ENCODE measurements at places on chromosomes 7 and 10.

DNA sequence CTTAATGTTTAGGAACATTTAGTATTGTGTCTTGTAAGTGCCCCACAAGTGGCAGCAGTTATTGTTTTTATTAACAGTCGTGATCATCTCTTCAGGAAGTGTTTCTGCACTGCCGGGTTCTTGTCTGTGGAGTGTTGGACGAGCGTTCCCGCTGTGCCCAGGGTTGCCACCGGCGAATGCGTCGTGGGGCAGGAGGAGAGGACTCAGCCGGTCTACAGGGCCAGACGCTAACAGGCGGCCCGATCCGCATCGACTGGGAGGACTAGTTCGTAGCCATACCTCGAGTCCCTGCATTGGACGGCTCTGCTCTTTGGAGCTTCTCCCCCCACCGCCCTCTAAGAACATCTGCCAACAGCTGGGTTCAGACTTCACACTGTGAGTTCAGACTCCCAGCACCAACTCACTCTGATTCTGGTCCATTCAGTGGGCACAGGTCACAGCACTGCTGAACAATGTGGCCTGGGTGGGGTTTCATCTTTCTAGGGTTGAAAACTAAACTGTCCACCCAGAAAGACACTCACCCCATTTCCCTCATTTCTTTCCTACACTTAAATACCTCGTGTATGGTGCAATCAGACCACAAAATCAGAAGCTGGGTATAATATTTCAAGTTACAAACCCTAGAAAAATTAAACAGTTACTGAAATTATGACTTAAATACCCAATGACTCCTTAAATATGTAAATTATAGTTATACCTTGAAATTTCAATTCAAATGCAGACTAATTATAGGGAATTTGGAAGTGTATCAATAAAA is 22.2 kb downstream of the PLA2G12B start:
- DNase-seq = no peak

DNA sequence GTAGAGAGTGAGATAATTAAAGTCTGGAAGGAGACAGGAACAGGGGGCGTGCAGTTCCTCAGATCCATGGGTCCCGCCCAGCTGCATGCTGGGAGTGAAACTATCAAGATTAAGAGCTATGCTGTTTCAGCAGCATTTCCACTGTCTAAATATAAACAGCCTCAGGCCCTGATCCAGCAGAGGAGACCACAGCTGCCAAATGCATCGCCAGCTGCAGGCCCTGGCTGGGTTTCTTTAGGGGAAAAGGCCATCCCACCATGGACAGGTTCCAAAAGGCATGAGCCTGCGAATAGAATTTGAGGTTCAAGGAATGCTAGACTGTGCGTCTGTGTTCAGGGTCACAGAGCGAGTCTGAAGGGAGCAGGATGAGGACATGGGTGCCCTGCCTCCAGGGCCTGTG is 411.4 kb downstream of the PAXIP1 start:
- DNase-seq = peak; percentile 89

DNA sequence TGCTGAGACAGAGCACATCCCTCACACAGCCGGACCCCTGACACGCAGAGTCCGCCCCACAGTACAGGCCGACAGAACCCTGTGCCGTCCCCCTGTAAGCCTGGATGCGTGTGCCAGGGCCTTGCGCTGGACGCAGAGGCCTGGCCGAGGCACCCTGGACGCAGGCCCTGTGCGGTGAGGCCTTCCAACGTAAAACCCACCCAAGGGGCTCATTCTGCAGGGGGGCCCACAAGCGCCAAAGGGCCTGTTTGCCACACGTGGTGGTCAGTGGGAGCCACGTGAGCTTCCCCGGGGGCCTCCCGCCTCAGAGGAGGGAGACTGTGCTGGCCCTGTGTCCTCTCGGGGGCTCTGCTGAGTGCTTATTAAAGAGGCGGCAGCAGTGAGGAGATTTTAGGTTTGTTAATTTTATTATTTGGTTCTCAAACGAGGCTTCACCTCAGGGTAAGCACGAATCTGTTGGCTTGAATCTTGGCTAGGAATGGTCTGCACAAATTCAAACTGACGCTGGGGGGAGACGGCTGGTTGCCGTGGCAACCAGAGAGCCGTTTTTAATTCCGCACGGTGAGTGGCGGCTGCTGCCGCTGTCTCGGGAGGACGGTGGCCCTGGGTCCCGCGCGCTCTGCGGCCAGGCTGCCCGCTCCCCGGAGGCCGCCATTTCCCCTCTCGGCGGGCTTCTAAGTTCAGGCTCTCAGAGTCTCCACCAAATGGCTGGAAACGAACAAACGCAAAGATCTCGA is 4.9 kb upstream of the ADGRA1 start:
- DNase-seq = no peak

GRCh38 chr10:7484456-7485243 is 73.8 kb upstream of the SFMBT2 start:
- no peak for DNase-seq

DNA sequence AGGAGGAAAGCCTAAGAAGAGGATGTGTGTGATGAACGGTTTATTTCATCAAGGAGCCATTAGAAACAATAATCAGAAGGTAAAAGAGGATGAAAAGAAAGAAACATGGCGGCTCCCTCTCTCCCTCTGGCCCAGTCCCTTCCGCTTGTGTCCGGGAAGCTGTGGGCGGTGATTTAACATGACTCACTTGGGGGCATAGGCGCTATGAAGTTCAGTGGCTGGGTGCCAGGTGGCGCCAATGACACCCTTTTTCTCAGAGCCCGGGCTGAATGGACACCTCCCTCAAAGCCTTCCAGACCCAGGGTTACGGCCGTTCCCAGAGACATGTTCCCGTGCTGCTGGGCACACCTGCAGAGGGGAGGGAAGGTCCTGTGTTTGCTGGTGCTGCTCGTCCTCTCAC is 244.0 kb downstream of the SKAP2 start:
- DNase-seq = no peak

DNA sequence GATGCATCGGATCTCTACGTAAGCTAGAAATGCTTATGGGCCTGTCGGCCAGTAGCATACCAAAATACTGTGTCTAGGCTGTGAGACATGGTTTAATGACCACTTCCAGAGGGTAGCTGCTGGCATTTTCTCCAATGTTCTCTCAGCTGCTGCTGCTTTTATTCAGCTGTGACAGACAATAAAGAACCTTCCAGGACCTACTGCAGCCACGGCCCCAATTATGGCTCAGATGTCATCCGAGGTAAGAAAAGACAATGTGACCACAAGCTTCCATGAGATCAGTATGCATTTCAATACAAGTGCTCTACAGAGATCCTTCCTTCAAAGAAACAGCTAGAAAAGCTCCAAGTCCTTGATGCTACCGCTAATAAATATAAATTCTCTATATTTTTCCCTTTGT is 256.2 kb downstream of the SDHAF3 start:
- no peak for DNase-seq

DNA sequence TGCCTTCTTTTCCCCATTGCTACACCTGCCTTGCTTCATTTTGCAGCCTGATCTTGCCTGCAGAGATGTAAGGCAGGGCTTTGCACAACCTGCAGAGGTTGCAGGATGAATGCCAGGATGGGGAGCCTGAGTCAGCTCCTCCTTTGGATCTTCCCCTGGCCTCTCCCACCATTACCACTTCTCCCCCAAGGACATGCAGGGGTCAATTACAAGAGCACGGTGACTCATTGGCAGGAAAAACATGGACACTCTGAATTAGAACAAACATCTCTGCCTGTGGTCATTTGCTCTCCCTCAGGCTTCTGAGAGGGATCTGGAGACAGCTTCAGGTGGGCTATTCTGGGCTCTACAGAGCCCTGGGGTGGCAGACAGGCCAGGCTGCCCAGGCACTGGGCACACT is 89.2 kb downstream of the HERPUD2 start:
- no peak for DNase-seq

DNA sequence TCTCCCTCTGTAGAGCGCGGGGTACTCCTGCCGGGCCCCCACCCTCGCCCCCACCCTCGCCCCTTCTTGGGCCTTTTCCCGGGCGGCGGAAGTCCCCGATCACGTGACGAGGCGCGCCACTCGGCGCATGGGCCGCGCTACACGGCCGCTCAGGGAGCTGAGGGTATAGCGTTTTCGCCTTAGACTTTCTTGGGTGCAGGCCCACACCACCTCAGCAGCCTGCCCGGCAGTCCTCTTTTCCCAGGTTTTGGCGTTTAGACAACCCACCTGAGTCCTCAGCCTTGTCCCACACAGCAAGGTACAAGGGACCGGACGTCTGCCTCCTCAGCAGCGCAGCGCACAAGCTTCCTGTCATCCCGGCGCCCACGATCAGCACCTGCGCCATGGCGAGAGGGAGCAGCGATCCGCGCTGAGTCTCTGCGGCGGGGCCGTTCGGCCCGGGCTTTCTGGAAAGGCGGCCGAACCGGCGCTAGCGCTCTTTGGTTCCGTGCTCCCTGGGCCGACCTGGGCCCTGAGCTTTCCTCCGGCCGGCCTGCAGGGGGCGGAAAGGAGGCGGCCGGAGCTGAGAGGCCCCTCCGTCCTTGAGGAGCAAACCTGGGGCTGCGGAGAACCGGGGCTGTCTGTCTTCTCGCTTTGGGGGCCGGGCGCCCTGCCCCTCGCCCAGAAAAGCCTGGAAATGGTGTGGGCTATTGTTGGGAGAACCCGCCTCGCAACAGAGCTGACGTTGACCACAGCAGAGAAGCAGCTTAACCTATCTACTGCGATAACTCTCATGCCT is at the start of gene RNLS:
TSS of gene RNLS (minus strand) at position 513 of the 778 bp plus-strand sequence.
- no peak for DNase-seq

DNA sequence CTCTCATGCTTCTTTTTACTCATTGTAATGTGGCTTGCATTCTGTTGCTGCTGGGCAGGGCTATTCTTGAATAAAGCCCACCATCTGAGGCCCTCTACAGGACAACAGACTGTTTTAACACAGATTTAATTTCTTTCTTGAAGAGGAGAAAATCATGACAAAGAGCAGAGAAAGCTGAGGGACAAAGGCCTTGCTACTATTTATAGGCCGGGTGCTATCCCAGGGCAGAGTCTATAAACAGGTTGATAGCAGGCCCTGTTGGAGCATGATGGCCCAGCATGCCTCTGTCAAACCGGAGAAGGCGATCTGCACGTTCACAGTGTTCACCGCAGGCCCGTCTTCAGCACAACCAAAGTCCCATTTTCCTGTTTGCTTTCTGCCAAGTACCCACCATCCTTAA is 3.0 kb downstream of the VIPR2 start:
- no peak for DNase-seq

DNA sequence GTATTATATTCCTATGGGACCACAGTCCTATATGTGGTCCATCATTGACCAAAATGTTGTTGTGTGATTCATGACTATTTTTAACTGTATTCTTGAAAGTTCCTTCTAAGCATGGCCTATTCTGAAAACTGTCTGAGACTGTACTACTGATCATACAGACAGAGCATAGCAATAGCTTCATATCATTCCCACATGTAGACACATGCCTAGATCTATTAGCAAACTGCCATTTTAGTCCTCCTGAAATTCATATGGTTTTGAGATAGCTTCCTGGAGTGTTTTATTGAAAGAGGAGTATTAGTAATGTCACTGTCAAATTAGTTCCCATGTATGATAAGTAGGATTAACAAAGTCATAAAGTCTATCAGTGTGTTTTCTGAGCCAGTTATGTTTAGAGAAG is 157.5 kb downstream of the BMPER start:
- no peak for DNase-seq

- no peak for DNase-seq
These were observed 232.1 kb downstream of the FZD1 start for GRCh38 chr7:91496251-91496820.

GRCh38 chr10:4719671-4720070 is 106.3 kb upstream of the AKR1E2 start:
- DNase-seq = no peak

- DNase-seq = no peak
These were observed 49.1 kb downstream of the CHST15 start for GRCh38 chr10:124044143-124044862.

- peak; percentile 25 for DNase-seq
These were observed 126.4 kb upstream of the ZNF746 start for GRCh38 chr7:149624006-149624405.

GRCh38 chr10:73959484-73960243 is 38.3 kb upstream of the VCL start:
- DNase-seq = no peak

- no peak for DNase-seq
These were observed 5.8 kb downstream of the ELFN1 start for GRCh38 chr7:1675673-1676549.

DNA sequence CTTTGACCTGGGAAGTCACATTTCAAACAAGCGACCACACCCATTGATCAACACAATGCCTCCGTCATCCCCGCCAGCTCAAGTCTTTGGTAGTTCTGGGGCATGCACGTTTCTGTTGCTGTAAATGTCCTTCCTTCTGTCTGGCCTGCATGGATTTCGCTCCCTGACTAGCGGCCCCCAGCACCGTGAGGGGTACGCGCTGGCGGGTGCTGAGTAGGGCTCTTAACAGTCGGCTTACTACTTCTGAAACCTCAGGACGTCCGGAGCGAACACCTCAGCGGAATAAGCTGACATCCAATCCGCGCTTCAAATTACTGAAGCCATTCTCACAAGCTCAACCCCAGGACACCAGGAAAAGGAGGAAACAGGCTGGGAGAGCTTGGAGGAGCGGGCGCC is 505 bp downstream of the NUDCD3 start:
- DNase-seq = no peak

DNA sequence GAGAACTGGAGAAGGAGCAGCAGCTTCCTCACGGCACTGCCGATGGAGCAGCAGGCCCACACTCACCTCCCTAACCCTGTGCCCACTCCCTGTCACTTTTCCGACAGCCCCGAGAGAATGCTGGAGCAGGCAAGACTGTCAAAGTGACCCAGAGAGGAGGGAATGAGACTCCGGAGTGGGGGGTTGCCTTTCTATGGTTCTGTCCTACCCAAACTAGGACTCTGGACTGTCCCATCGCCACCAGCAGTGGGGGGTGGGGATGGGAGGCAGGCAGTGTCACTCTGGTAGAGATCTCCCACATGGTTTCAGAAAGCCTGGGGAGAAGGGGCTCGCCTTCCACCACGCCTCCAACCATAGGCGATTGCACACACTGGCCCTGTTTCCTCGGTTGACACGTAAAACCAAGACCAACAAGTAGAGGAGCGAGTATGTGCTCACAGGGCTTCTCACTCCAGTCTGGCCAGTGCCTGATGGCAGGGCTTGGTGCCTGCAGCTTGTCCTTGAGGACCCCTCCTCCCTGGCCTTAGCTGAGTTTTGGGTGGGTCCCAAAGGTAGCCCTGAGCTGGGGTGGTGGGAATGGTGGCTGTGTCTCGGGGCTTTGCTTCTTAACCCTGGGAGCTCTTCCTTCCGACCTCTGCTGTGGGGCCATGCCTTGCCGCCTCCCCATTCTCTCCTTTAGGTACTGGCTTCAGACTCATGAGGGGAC is 148.5 kb downstream of the PTPN20 start:
- no peak for DNase-seq

DNA sequence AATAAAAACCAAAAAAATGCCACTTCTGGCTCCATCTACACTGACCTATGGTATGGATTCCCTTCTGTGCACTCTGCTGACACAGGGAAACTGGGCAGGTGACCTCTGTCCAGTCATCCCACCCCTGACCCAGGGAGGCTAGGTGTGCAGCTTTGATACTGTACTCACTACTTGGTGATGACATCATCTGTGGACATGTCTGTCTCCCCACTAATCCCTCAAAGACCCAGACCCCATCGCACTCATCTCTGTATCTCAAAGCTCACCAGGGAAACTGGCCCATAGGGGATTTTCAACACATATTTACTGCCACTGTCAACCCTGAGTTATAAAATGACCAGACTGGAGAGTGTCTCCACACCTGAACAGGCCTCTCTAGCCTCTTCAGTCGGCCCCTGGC is 10.6 kb downstream of the SGMS1 start:
- no peak for DNase-seq

- DNase-seq = no peak
These were observed 724.5 kb downstream of the LRMDA start for GRCh38 chr10:76155961-76156360.
